SHP77 (cell line): ENCODE measurements at places on chromosomes 2 and 18.

GRCh38 chr2:222715742-222716141, 44.3 kb downstream of the MOGAT1 start:
- no peak for DNase-seq

DNA sequence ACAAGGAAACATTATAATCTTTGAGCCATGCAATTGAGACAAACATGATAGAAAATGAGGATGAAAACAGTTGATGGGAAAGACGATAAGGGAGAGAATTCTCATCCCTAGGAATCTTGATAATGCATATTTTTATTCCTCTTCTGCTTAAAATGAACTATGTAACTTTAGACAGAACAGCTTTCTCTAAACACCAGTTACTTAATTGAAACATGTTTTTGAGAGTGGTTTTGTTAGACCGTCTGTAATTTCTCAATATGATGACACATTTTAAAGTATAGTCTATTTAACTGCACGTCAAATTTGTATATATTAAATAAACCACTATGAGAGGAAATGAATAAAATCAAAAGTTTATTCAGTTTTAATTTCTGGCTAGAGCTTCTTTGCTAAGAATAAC, 1453.9 kb upstream of the NXPH2 start:
- no peak for DNase-seq

GRCh38 chr2:121670181-121670580, 20.9 kb upstream of the CLASP1 start:
- no peak for DNase-seq

DNA sequence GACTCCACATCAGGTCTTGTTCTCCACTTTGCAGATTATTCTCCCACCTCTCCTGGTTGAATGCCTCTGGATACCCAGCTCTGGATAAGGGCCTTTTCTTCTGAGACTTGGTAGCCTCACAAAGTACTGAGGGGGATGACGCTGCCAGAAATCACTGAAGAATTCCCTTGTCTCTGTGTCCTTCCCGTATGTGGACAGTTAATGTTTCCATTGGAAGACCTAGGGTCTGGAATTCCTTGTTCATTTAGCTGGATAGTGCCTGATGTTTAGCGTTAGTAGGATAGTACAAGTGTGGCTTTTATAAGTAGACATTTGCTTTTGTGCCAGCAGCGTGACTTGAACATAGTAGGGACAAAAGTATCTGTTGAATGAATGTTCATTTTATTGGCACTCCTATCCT, 76.9 kb downstream of the CLHC1 start:
- DNase-seq: no peak

GRCh38 chr18:48834413-48835031, 116.2 kb downstream of the SMAD7 start:
- no peak for DNase-seq
